ENCODE measurements at places on chromosomes 4 and X.
A peak's percentile ranks its signal among the peaks of the same experiment; 100 is the strongest.

GRCh38 chr4:187547316-187547715 lies 448.3 kb upstream of the ZFP42 start:
- no peak for DNase-seq

- DNase-seq: no peak
Measured at GRCh38 chr4:76605099-76605563, 170.1 kb downstream of the SHROOM3 start.

DNA sequence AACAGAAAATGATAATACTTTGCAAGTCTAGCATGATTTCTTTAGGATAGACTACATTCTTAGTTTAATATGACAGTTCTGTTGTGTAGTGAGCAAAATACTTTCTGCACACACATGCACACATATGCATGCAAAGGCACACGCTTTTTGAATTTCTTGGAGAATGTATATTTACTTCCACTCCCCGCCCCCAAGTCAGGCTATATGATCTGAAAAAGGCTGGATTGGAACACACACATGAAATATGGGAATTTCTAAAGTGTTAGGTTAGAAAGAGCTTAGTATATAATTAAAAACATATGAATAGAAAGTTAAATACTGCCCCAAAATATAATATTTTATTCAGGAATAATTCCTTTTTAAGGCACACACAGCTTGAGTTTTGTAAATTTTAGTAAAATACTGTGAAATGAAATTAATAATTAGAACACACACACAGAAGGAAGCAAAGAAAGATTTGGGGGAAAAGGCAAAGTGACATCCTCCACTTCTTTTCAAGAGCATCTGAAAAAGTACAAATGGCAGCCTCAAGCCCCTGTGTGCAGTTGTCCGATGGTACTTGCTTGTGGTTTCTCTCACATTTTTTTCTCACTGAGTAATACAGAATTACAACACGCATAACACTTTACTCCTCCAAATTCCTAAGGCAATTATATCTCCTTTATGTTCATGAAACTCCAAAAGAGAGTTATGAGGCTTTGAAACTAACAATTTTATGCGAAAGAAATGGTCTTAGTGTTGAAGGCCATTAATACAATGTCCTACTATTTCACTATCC lies 228.9 kb upstream of the ETNPPL start:
- no peak for DNase-seq

- DNase-seq: no peak
Measured at GRCh38 chr4:125155251-125155650, 159.5 kb upstream of the FAT4 start.

DNA sequence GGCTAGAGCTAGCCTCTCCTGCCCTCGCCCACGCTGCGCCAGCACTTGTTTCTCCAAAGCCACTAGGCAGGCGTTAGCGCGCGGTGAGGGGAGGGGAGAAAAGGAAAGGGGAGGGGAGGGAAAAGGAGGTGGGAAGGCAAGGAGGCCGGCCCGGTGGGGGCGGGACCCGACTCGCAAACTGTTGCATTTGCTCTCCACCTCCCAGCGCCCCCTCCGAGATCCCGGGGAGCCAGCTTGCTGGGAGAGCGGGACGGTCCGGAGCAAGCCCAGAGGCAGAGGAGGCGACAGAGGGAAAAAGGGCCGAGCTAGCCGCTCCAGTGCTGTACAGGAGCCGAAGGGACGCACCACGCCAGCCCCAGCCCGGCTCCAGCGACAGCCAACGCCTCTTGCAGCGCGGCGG lies at the start of gene AR:
AR (plus strand) TSS at position 204 of the 400 bp plus-strand sequence. CDS start 1,126 bp downstream, outside the sequence.
- DNase-seq: peak; percentile 0

GRCh38 chr4:8842614-8843013 lies 29.0 kb downstream of the HMX1 start:
- no peak for DNase-seq

- no peak for DNase-seq
Measured at GRCh38 chrX:126170720-126171119, 4.6 kb upstream of the DCAF12L2 start.

GRCh38 chr4:134708616-134709015 lies 507.0 kb upstream of the PABPC4L start:
- DNase-seq: no peak

GRCh38 chrX:150869450-150869849 lies 29.0 kb downstream of the CD99L2 start:
- DNase-seq: no peak
